ENCODE measurements at places on chromosomes 11 and 22.

DNA sequence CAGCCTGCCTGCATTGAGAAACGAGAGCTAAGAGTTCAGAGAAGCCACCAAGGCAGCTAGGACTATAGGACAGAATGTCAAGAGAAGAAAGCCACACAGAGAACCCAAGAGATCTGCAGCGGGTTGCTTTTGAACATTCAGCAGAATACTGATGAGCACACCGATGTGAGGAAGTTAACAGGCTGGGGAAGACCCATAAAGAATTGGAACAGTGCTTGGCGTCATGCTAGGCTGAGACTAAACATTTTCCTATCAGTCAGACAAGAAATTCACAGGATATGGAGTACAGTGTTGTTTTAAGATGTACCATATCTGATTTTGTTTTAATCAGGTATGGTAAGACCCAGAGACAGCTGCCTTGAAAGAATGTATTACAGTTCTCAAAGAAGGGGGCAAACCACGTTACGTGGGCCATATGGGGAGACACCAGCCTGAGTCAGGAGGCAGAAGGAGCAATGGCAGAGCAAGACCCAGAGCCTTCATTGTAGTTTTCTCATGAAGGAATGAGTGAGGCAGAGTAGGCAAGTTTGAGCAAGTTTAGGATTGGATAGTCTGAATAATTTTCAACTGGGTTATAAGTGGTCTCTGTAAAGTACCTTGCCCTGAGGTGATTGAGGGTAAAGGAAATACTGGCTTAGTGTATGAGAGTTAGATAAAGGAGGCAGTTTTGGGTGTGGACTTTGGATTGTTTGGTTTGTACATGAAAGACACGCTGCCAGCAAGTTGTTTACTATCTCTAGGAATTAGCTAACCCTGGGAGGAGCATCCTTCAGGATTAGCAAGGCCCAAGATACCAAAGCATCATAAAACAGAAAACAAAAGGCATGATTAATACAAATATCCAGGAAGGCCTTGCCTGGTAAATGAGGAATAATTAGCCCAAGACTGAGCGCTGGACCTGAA, 14.3 kb downstream of the LRRC75B start:
- DNase-seq: no peak

GRCh38 chr11:17744151-17744940, 9.8 kb downstream of the KCNC1 start:
- no peak for DNase-seq

- DNase-seq: peak; percentile 100
Measured at GRCh38 chr11:535519-536454, at the start of gene HRAS. HRAS (minus strand) TSS chr11:535576.

GRCh38 chr11:13487661-13488030, 8.2 kb downstream of the PTH start:
- DNase-seq: peak; percentile 18

Measured in germinal center (tissue), 1 donor.